Pulmonary artery endothelial cell (primary cell): ENCODE measurements at places on chromosomes 4 and X. TPM values are rescaled to one million over a fixed set of nuclear protein-coding genes. Genes with fewer than 3 reads are reported as not detected.

Gene RASL11B
- total RNA-seq: 0.11 TPM in 1 of 2 replicates, not detected in the other

Gene MAGEB2
- not detected in 2 replicates for total RNA-seq

Gene NDNF
- total RNA-seq: not detected in 2 replicates

Gene EGF
- 0.04 and 0.07 TPM in 2 replicates for total RNA-seq

Gene KLHL13
- total RNA-seq: 14.3 and 15.5 TPM in 2 replicates

Gene UGT2A1
- total RNA-seq: 0.53 and 1.1 TPM in 2 replicates

Gene P2RY10
- not detected in 2 replicates for total RNA-seq

Gene GJB1
- not detected in 2 replicates for total RNA-seq

Gene ASB5
- total RNA-seq: not detected in 2 replicates

Gene CXorf65
- not detected in 2 replicates for total RNA-seq

Gene COL4A5
- 15.3 and 18.9 TPM in 2 replicates for total RNA-seq

Gene TEX11
- not detected in 2 replicates for total RNA-seq

Gene MMRN1
- 1,455 and 1,534 TPM in 2 replicates for total RNA-seq

Gene SPANXN3
- not detected in 2 replicates for total RNA-seq
